ENCODE measurements at places on chromosomes 2 and 18.
A peak's percentile ranks its signal among the peaks of the same experiment; 100 is the strongest.

DNA sequence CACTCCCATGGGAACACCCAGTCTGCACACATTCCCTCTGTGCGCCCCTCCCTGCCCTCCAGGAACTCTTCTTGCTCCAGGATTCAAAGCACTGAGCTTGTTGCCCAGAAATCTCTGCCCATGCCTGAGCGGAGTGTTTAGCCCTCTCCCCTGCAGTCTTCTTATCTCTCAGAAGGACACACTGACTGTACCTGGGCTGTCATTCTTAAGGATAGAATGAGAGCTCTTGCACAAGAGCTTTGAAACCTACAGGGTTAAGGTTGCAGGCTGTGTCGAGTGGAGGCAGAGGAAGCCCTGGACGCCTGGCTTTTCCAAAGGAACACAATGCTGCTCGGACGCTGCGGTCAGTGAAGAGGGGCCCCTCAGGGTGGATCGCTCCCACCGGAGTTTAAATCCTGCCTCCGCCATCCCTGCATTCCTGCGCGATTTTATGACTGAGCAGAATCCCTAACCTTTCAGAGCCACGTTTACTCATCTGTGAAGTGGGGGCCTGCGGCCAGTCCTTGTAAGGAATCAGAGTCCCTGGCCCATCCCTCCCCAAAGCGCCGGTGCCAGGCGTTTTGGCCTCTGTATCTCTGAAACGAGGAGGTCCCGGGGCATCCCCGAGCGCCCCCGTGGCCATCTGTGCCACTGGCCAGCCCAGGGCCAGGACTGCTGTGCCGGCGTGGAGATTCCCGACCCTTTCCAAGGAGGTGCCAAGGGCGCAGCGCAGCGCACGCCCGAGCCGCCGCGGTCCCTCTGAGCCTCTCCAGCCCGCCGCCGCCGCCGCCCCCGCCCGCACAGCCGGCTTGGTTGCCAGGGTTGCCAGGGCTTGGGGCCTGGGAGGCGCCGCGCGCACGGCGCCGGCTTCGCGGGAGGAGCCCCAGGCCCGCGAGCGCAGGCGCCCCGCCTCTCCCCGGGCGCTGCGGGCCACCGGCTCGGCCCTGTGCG lies 58.9 kb downstream of the FAM168B start:
- DNase-seq, result no peak

DNA sequence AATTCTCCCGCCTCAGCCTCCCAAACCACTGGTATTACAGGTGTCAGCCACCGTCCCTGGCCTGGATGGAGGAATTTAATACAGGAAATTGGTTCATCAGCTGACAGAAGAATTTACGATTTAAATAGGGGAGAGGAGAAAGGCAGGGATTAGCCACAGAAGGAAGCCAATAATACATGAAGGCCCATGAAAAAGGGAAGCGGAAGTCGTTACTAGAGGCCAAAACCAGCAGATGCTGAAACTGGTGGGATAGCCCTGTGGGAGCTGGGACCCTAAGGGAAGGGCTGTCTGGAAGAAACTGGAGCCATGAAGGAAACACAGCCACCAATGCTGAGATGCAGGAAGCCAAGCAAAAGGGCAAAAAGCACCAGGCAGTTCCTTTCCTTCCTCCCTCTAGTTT lies 163.7 kb upstream of the RMP24 start:
- no peak for DNase-seq

GRCh38 chr2:33765122-33765521 lies 166.0 kb upstream of the FAM98A start:
- DNase-seq, result no peak

GRCh38 chr2:231347638-231348037 lies 47.9 kb upstream of the B3GNT7 start:
- no peak for DNase-seq

DNA sequence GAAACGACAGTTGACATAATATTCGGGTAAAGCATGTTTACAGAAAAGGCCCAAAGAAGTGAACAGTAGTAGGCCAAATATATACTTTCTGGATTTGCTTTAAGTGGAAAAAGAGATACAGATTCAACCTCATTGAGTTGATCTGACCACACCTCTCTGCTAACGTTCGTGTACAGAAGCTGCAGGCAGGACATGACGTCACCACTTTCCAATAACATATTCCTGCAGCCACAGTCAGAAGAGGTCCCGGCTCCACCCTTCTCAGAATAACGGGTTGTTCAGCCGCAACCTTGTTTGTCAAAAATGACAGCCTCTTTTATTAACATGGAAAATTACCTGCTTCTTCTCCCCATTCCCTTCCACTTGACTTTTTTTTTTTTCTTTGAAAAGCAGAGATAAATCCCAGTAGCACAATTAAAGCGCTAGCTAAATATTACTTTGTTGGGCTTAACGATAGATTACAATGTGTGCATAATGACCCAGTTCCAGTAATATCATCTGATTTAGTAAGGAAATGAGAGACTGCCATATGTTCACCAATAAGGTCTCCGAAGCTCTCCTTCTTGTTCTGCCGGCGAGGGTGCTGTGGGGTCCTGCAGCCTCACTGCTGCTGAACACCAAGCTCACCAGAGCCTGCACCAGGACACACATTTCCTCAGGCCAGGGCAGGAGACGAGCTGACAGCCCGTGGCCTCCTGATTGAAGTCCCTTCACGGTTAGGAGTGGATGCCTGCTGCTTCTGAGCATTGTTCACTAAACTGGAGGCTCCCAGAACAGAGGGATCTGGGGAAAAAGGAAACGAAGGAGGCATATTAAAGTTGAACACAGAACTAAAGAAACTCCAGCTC lies 451.0 kb upstream of the SALL3 start:
- no peak for DNase-seq

DNA sequence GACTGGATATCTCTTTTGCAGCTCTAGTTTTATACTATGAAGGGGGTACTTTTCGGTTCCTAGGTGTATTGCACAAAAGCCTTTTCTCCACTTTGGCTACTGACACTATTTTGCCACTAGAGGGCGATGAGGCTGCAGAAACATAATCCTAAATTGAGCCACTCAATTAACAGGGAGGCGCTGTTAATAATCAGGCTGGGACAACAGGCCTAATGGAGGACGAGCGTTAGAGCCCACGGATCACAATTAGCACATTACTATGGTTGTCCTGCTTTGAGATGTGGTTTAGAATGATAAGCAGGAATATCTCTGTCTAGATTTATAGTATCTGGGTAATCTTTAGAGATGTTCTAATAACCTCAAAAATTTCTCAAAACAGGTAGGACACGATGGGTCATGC lies 62.2 kb upstream of the PMAIP1 start:
- DNase-seq, result peak; percentile 79

- DNase-seq, result no peak
Measured at GRCh38 chr18:55300936-55301531, 287.0 kb downstream of the TCF4 start.

- no peak for DNase-seq
Measured at GRCh38 chr2:71456617-71457016, 3.3 kb downstream of the DYSF start.

- DNase-seq, result no peak
Measured at GRCh38 chr2:241215421-241215820, 26.9 kb downstream of the ANO7 start.

- DNase-seq, result no peak
Measured at GRCh38 chr2:9110346-9110884, 96.2 kb upstream of the ASAP2 start.

- DNase-seq, result peak; percentile 76
Measured at GRCh38 chr2:84946204-84947009, 24.6 kb upstream of the KCMF1 start.

DNA sequence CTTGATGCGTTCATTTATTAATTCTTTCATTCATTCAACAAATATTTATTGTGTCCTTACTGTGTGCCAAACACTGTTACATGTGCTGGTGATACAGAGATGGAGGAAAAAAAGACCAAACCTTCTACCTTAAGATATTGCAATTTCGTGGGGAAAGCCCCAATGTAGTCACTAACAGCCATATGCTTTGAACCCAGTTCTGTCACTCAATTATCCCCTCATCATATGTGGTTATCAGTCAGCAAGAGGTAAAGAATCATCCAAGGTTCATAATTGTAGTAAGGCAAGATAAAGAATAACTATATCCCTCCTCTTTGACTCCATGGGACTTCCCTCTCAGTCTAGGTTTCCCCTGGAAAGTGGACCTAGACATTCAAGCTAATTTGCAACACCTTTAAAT lies 1185.6 kb upstream of the CELF4 start:
- no peak for DNase-seq

- DNase-seq, result no peak
Measured at GRCh38 chr2:99380376-99381010, 43.3 kb downstream of the EIF5B start.

- DNase-seq, result peak; percentile 26
Measured at GRCh38 chr2:217610401-217610814, 392.4 kb downstream of the TNS1 start.

DNA sequence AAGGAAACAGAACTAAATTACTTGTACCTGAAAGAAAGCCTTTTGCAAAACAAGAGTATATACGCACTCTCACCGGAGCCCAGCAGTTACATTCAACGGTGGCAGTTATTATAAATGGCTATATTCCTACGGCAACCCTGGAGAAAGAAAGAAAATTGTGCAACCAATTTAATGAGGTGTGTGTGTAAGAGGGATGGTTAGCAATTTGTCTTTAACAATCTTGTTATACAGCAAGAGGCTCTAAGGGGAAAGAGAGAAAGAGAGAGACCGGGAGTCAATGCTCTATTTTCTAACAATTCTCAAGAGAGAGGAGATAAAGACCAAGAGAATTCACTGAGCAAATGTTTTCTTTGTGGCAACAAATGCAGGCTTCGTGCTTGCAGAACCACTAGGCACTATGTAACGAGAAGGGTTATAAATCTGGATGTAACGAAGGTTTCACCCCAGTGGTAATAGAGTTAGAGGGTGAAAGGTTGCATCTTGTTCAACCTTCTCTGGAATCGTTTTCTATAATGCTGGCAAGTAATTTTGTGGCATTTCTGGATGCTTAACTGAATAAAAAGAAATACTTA lies 359.1 kb upstream of the SPRED2 start:
- no peak for DNase-seq

DNA sequence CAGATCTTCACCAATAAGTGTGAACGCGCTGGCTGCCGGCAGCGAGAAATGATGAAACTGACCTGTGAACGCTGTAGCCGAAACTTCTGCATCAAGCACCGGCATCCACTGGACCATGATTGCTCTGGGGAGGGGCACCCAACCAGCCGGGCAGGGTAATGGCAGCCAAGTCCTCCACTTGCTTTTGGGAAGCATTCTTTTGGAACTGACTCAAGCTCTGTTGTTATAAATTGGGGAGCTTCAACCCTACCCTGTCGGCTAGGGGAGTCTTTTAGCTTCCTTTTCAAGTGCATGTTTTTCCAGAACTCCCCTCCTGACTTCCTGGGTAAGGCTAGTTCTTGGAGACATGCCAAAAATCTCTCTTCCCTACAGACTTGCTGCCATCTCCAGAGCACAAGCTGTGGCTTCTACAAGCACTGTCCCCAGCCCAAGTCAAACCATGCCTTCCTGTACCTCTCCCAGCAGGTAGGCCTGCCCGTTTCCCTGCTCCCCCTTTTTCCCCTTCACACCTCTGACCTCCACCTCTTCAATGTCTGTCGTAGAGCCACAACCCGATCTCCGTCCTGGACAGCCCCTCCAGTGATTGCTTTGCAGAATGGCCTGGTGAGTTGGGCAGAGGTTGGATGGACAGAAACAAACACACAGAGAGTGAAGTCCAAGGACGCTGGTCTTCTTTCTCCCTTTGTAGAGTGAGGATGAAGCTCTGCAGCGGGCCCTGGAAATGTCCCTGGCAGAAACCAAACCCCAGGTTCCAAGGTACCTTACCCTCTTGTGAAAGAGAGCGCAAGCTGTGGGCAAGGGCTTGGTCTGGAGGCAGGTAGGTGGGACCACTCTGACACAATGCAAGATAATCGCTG lies 1.5 kb downstream of the ZFAND2B start:
- DNase-seq, result no peak

DNA sequence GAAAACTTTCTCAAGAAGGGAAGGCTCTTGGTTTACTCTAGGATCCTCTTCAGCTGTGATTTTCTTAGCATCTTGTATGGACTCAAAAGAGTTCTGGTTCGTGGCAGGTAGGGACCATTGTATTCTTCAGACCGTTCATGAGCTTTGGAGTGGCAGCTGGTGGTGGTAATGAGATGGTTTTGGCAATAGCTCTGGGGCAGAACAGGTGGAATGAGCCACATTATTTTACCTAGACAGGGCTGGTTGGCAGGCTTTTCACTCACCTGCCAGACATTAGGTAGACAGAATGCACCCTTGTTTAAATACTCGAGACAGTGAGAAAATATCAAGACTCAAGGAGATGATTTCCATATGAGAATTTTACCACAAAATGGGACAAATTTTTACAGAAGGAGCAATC lies 26.2 kb upstream of the MGAT5 start:
- no peak for DNase-seq

DNA sequence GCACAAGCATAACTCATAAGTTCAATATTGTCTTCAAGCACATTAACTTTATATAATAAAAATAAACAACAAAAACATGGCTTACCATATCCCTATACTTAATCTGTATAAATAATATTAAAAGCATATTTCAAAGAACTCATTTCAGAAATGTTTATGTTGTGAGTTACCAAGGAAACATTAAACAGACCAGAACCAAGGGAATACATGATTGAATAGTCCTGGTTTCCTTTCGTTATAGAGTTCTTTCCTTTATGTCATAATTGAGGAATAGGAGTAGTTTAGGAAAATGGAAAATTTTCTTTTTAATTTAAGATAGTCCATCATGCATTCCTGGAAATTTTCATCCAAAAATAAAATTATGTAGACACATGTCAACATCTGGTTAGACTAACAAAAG lies 343.0 kb downstream of the ERBB4 start:
- DNase-seq, result no peak

DNA sequence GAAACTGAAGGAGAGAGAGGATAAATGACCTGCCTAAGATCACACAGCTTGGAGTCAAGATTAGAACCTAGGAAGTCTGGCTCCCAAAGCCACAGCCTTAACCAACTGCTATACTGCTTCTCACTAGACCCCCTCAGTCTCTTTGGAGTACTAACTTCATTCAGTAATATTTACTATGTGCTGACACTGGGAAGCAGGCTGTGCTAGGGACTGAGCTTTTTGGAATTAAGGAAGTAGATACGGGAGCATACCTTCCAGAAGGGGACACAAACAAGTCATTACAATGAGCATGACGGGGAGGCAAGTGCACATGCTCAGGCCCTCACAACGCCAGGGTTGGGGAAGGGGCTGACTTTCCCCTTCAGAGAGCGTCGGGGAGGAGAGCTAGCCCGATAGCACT lies 97.7 kb downstream of the INO80D start:
- no peak for DNase-seq

- no peak for DNase-seq
Measured at GRCh38 chr2:77009307-77009706, 512.9 kb downstream of the LRRTM4 start.

- no peak for DNase-seq
Measured at GRCh38 chr2:212935752-212936151, 215.7 kb downstream of the IKZF2 start.
